ENCODE measurements at places on chromosomes 2 and 18.

- DNase-seq, result no peak
These were observed 63.2 kb upstream of the IGFBP5 start for GRCh38 chr2:216758256-216759155.

DNA sequence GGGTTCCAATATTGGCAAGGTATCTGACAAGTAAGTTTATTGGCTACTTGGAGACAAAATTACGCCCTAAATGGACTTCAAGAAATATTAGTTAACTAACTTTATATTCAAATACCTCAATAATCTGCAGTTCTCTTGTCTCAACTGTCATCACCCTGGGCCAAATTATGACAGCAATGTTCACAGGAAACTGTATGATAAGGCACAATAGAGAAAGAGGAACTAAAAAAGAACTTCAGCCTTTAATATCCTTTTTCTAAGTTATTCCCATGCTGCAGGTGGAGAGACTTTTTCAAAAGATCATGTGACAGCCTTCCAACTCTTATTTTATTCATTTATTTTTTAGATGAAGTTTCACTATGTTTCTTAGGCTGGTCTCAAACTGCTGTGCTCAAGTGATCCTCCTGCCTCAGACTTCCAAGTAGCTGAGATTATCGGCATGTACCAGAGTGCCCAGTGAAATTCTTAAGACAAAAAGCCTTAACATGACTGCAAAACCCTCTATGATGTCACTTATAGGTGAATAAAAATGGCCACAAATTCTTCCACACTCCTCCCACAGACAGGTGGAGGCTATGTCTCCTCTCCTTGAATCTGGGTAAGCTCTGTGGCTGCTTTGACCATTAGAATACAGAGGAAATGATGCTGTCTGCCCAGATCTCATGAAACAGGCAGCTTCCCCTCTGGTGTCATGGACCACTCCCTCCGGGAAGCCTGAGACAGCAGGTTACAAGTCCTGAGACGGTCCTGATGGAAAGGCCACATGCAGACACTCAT lies 211.0 kb downstream of the TGIF1 start:
- no peak for DNase-seq

DNA sequence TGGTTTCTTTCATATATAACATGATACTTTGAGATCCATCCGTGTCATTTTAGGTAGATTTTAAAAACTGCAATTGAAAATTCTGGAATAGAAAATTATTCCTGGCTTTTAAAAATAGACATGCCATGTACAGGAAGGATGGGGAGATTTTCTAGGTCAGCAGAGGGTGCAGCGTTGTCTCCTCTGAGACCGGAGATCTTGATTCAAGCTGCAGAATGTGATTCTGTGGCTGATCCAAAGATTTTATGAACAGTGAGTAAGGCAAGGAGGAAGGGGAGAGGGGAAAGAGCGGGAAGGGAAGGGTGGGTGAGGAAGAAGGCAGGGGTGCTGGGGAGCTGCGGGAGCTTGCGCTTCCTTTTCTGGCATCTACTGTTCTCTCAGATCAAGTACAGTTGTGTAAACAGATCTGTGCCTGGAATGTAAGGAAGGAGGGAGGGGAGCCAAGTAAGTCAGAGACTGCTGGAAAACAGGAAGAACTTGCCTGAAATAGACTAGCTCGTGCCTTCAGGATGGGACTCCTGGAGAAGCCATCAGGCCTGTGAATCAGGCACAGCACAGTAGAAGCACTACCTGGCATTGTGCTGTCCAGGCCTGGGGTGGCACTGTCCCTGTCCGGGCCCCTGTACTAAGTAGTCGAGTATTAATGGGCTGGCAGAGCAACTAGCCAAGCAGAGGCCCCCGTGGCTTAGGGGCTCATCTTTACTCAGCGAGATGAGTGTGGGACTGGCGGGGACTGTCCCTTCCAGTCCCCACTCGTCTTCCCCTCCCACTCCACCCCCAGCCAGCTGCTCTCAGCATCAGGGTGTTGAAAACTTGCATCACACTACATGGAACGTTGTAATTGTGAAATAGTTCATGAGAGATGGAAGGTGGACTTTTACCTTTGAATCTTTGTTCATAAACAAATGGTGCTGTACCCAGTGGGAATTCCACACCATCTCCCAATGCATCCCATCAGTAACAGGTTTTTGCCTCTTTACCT lies 163.5 kb downstream of the UXS1 start:
- DNase-seq, result peak; percentile 70

DNA sequence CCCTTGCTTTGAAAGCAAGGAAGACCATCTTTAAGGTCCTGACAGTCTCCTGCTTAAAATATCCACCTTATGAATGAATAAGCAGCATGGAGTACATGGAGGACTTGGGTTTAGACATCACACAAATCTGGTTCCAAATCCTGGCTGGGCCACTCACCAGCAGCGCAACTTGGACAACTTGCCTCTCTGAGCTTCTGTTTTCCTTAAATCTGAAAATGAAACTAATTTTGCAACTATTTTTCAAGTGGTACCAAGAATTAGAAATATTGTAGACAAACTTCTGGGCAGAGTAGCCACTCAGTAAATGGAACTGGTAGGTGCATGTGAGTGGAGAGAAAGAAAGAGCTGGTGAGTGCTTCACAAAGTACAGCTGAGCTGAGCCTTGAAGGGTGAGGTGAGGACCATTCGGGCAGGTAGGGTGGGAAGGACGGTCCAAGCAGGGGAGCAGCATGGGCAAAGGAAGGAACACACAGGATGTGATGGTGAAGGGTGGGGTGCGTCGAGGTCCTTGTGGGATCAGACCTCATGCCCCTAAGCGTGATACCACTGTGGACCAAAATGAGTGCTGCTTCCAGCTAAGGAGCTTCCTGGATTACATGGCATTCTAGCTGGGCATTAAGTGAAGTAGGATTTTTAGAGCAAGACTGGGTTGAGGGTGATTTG lies 14.4 kb upstream of the TET3 start:
- no peak for DNase-seq

DNA sequence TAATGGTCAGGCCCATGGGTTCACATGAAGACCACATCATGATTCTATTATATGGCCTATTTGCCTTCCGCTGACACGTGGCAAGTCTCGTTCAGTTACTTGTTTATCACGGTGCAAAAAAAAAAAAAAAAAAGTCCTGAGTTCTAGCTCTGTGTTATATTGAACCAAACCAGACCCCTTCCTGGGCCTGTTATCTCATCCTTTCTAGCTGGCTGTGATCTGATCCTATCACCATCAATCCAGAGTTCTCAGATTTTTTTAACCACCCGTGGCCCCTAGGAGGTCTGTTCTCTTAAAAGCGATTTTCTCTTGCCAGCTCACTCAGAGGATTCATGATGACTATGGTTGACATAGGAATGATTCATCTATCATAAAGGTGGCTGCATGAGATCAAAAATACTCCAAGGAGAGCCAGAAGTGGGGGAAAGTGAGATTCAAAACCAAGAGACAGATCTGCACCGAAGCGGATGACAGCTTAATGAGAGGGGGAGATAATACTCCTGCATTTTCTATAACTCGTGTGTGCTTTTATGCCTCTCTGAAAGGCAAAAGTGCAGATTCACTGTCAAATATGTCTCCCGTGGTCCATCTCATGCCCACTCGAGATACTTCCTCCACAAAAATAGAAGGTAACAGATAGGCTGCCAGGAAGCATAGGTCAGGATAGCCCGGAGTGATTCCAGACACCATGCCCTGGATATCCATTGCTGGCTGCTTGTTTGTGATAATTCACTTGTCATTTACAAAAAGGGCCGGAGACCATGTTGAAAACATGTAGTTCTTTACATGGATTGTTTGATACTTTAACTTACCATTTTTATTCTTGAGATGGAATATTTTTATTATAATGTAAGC lies 505.7 kb upstream of the KLHL29 start:
- DNase-seq, result no peak

DNA sequence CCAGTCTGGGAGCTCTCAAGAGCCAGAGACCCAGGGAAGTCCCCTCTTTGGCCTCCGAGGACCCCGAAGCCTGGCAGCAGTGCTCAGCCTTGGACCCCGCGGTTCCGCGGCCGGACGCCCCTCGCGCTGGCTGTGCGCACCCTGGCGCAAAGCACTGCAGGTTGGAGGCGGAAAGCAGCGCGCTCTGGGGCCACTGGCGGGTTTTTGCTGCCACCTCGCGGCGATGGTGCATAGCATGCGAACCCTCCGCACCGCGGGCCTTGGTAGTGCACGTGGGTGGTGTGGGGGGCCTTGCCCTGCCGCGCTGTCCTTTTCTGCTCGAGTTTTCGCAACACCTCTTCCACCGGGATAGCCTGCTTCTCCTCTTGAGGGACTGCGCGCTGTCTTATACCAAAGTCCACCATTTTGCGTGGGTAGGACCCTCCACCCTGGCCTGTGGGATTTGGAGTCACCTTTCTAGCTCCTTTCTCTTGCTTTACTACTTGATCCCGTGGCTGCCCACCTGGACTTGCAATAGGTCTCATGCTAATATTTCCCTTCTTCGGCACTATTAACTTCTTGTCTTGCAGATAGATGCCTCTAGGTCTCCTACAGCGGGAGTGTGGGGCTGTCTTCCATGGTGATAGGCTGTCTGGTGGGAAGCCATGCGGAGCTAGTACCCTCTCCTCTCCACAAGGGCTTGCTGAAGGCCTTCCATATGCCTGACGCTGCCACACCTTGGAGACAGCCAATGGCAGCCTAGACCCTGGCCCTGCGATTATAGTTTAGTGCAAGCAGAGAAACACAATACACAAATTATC lies 14.3 kb downstream of the SIX3 start:
- DNase-seq, result no peak

DNA sequence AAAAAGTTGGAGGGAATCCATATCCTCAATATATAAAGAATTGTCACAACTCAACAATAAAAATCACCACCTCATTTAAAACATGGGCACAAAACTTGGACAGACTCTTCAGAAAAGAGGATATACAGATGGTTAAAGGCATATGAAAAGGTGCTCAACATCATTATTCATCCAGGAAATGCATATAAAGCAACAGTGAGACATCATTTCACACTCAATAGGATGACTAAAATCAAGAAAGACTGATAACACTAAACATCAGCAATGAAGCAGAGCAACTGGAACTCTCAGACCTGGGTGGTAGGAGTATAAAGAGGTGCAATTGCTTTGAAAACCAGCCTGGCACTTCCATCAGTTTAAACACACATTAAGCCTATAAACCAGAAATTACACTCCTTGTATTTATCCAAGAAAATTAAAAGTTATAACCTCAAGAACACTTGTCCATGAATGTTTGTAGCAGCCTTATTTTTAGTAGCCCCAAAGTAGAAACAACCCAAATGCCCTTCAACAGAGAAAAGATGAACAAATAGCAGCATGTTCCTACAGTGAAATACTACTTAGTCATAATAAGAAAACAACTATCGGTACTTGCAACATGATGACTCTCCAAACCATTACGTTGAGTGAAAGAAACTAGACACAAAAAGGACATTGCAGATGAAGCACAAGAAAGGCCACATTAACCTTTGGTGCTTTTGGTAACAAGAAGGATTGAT lies 79.1 kb upstream of the TANC1 start:
- DNase-seq, result no peak

All from HFF-Myc (cell line).